ENCODE measurements at places on chromosomes 6 and 20. TPM values are rescaled to one million over a fixed set of nuclear protein-coding genes. Genes with fewer than 3 reads are reported as not detected.

Gene HCRTR2
- total RNA-seq, result not detected

Gene TMC2
- total RNA-seq, result not detected

Gene ANGPT4
- total RNA-seq, result not detected

Gene SLC22A3
- total RNA-seq, result 0.87 TPM

Gene TMEM244
- not detected for total RNA-seq

DNA sequence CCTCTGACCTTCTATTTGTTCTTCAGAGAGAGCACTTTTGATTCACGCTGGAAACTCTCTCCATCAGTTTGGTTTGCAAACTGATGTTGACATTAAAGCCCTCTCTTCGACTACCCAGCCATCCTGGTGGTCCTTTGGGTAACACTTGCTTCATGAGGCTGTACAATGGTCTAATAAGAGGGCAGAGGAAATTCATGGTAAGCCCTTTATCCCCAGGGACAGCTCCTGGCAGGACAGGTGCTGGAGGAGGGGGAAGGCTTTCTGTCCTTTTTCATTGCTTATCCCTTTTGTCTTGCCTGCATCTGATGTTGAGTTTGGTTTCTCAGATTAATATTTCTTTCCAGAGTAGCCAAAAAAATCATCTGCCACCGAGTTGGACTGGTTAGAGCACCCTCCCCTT, 52.1 kb upstream of the CD93 start:
- no peak for DNase-seq

DNA sequence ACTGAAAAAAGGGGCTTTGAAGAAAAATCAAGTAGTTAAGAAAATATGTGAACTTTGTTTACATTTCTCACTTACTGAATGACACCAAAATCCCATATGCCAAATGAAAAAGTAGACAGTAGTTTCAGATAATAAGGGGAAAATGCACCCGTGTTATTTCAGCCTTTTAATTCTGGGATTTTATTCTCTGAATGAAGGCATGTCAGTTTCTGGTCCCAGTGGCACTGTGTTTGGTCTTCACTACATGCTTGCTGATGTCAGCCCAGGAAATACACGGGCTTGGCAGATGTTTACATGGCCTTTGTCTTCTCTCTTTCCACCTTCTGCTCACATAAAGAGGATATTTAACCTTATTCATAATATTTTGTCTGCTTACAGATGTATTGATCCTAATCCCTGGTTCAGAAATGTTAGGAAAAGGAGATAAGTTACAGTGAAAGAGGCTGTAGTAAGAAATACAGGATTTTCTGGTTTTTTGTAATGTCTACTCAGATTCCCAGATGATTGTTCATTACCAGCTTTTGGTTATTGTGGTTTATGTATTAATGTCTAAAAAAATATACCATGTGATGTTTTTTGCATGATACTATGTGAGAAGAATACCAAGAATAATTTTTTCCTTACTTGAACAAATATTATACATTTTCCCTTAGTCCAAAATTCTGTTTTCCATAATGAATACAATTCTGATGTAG, 27.7 kb downstream of the DSE start:
- DNase-seq, result no peak

DNA sequence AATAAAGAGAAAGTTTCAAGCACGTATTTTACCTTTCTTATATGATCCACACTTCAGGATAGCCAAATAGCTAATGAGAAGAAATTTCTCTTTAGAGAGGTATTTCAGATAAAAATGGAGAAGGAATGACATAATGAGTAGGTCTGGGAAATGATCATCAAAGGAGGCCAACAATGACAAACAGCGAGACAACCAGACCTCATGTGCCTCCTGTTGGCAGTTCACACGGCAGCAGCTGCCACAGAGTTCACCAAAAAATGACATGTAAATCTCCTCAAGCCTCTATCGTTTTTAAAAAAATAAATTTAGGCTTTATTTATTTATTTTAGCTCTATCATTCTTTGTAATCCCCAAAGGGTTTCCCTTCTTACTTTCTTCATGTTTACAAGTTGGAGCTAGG, 47.7 kb downstream of the SLC2A12 start:
- DNase-seq, result no peak

GRCh38 chr20:59723108-59723500, 118.8 kb downstream of the PHACTR3 start:
- DNase-seq, result peak; percentile 24

- DNase-seq, result no peak
Observed at GRCh38 chr6:6714953-6715352, 126.4 kb downstream of the LY86 start.

GRCh38 chr6:143598466-143599080, 79.2 kb upstream of the PHACTR2 start:
- DNase-seq, result no peak

Data from type B pancreatic cell (in vitro differentiated cells).